ENCODE measurements at places on chromosomes 12 and 14.

DNA sequence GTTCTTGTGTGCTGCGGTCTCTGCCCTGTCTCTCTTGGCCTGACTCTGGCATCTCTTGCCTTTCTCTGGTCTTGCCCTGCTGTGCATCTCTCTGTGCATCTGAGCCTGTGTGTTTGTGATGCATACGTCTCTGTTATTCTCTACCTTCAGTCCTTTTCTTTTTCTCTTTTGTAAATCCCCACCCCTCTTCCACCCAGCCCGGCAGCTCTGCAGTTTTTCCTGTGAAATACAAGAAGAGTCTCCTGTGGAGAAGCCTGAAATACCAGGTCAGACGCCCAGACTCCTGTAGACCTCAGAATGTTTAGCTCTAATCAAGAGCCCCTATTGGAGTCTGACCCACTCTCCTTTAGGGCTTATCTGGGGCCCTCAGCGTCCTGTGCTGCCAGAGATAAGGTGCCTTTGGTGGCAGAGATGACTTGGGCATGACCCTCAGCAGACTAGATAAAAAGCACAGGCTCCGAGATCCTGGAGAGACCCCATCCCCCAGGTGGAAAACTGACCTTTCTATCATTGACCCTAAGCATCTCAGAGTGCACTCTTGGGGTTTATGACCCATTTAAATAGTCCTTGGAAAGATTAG lies 167.5 kb upstream of the SRRM4 start:
- no peak for DNase-seq

- no peak for DNase-seq
Observed at GRCh38 chr14:80233470-80234089, 22.3 kb upstream of the DIO2 start.

GRCh38 chr14:51457843-51458562 lies 193.7 kb upstream of the FRMD6 start:
- DNase-seq = no peak

- DNase-seq = no peak
Observed at GRCh38 chr14:81765651-81766275, 232.1 kb upstream of the SEL1L start.

DNA sequence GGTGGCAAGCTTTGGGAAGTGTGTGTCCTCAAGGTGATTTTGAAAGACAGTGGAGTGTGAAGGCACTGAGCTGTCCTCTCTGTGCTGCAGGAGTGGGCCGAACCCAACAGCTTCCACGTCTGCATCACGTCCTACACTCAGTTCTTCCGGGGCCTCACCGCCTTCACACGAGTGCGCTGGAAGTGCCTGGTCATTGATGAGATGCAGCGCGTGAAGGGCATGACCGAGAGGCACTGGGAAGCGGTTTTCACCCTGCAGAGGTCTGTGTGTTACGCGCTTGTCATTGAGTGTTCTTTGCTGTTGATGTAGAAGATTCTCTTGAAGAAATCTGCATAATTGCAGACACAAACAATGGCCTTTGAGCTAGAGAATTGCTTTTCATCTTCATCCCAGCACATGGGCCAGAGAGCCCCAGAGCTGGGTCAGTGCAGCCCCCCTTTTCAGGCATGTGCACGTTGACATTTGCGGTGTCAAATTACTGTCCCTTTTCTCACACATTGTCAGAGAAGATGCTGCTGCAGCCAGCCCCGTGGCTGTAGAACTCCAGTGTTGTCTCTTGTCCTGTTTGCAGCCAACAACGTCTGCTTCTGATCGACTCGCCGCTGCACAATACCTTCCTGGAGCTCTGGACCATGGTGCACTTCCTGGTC lies 63.3 kb downstream of the EP400 start:
- DNase-seq = no peak

GRCh38 chr14:21748869-21749303 lies 75.3 kb upstream of the OR4E1 start:
- peak; percentile 31 for DNase-seq

DNA sequence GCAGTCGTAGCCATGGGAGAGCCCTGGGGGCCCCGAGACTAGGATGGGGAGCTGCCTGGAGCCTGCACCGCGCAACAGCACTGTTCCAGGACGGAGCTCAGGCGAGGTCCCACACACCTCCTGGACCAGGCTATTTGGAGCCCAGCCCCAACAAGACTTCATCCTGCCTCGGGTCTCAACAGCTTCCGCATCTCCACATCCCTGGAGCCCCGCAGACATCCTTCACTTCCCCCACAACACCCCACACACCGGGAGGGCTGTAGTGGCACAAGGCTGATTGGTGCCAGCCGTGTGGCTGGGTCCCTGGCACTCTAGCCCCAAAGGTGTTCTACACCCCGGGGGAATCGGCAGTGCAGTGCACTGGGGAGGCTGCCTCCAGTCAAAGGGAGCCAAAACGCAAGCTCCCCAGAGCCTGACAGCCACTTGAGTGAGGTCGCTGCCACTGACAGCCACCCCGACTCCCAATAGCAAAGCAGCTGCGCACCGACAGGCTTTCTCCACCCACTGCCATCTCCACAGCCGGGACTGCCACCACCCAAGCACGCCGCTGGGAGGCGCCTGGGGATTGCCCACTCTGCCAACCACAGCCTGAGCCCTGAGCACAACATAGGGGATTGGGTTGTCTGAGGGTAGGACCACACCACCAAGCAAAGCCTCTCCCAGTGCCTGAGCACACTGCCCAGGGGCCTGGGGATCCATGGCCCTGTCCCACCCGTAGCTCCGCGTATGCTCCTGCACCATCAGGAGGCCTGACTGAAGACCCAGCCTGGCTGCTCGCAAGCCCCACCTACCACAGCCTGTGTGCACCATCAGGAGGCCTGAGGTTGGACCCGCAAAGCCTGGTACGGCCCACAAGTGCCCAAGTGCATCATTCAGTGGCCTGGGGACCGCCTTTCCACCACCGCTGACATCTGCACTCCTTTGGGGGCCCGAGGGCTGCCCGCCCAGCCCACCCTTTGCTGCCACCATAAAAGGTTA lies 13.2 kb upstream of the KLRF1 start:
- peak; percentile 94 for DNase-seq

DNA sequence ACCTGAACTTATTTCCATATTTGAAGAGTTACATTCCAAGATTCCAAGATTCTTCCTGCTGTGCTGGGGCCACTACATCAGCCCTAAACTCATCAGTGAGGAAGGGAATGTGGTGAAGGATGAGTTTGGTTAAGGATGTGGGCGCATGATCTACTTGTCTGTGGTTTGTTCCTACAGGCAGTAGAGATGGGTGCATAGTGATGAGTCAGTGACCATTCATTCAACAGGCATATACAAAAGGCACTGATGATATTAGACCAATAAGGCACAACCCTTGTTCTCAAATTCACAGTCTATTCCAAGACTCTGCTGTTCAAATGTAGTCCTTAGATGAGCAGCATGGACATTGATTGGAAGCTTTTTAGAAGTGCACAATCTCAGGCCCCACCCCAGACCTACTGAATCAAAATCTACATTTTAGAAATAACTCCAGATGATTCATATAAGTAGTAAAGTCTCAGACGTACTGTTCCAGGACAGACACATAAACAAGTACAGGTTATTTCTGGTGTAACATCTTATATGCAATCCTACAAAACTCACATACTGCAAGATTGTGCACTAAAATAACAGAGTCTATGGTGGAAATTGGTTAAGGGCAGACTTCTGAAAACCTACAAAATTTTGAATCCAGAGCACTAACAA lies 47.7 kb upstream of the MAP3K9 start:
- no peak for DNase-seq

GRCh38 chr14:74648601-74649000 lies 36.6 kb upstream of the LTBP2 start:
- DNase-seq = no peak

DNA sequence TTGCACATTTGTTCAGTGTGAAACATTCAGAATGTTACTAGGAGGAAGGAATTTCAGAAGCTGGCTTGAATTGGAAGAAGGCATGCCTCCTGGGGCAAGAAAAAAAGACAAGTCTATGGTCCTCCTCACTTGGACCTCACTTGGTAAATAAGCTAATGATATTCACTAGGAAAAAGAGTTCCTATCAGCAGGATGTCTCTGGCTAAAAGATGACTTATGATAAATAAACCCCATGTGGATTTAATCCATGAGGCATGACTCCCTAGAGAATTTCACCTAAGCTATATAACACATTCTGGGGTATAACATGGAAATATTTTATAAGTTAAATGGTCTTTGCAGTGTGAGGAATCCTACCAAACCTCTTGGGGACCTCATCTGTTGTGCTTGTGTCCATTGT lies 199.9 kb downstream of the LRIG3 start:
- DNase-seq = no peak

- DNase-seq = no peak
Observed at GRCh38 chr14:104984056-104984894, 1.3 kb upstream of the CLBA1 start.

GRCh38 chr12:78018171-78018910 lies 187.6 kb downstream of the NAV3 start:
- DNase-seq = no peak

All from activated T-cell treated with anti-CD3 and anti-CD28 coated beads, Interleukin-2, amount 50 U/mL, for 4 hours (primary cell).